Activated naive CD4-positive, alpha-beta T cell treated with anti-CD3 and anti-CD28 coated beads for 36 hours (primary cell): ENCODE measurements at places on chromosomes 3 and 15.

GRCh38 chr15:28868744-28869345 is 16.9 kb upstream of the APBA2 start:
- DNase-seq: no peak

DNA sequence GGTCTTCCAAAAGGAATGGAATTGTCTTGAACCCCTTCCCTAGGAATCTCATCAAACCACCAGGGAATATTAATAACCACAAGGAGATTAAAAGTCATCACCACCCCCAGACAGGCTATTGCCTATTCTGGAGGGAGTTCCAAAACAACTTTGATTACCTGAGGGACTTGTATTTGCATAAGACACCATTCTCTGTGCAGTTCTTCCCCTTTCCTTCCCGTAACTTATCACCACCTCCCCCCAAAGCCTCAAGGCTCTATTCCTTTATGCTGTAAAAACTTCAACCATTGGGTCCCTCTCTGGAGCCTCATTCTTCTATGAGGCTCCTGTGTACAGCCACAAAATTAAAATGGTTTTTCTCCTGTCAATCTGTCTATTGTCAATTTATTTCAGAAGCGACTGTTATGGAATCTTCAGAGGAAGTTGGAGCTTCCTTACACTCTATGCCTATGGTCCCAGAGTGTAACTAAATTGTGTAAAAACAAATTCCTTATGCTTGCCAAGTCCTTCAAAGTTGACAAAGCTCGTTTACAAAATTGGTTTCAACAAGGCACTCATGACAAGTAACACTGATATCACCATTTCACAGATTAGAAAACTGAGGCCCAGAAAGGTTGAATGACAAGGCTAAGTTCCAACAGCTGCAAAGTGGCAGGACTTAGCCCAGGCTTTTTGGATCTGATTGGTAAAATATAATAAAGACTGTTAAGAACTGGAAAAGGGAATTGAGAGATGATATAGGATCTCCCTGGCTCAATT is 68.3 kb upstream of the HERC1 start:
- no peak for DNase-seq

GRCh38 chr3:126479642-126480041 is 4.0 kb upstream of the ZXDC start:
- no peak for DNase-seq

GRCh38 chr3:71265365-71265915 is 318.1 kb downstream of the FOXP1 start:
- DNase-seq: no peak

- no peak for DNase-seq
Observed at GRCh38 chr3:49600781-49601180, 46.5 kb downstream of the BSN start.

DNA sequence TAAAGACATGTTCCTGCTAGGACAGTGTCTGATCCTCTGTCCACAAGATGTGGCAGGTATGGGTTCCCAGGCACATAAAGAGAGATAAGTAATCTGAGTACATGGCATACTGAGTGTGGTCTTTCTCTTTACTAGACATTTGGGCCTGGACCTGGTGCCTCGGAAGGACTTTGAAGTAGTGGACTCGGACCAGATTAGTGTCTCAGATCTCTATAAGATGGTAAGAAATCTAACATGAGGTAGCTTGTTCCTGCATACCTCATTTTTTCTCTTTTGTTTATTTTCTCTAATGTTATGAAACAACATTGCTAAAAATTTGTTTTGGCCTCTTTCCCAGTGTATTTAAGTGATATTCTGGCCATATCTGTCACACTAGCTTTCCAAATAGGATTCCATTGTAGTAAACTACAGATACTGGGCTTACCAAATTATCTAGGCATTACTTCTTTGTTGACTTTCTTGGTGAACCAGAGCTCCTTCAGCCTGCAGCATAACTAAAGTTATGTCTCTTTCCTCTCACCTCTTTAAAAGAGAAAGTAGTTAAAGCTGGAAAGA is 309.8 kb upstream of the MANF start:
- DNase-seq: no peak

GRCh38 chr3:77014226-77014625 is 25.7 kb upstream of the ROBO2 start:
- no peak for DNase-seq

DNA sequence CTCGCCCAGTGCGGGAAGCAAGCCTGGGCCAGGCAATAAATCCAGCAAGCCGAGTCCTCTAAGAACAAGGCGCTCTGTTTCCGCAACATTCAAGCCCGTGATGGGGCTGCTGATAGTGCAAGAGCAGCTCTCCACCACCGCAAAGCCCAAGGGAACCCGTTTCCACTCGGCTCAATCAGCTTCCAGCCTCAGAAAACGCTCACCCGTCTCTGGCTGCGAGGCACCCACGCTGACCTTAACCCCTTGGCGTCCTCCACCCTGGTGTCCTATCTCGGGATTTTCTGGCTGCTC is 17.8 kb downstream of the SPATA12 start:
- peak; percentile 40 for DNase-seq

- DNase-seq: no peak
Observed at GRCh38 chr3:45100981-45101407, 45.2 kb downstream of the CDCP1 start.

- no peak for DNase-seq
Observed at GRCh38 chr3:155015776-155016436, 64.2 kb upstream of the MME start.

DNA sequence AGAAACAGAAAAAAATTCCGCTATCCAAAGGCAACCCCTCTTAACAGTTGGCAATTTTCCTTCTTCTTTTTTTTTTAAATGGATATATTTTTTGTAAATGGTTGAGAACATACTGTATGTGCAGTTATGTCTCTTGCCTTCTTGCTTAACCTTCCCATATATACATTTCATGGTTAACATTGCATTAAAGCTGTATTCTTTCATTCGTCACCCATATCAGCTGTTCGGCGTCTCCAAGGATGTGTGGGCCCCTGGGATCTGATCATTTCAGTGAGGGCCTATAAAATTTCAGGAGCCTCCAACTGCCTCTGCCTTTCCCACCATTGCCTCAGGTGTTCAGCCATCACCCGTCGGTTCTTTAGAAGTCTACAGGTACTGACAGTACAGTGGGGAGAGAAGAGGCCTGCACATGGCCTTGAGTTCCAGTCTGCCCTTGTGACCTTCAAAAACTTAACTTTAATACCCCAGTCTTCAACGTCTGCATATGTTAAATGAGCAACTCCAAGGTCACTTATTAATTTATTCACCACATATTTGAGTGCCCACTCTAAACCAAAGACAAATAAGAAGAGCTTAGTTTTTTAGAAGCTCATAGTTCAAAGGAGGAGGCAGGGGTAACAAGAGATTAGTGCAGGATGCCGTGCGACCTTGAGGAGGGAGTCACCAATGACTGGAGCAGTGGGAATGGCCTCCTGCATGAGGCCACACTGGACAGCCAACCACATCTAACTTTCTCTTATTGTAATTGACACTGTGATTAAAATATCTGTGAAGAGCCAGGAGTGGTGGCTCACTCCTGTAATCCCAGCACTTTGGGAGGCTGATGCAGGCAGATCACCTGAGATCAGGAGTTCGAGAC is 6.9 kb downstream of the ST6GAL1 start:
- no peak for DNase-seq

DNA sequence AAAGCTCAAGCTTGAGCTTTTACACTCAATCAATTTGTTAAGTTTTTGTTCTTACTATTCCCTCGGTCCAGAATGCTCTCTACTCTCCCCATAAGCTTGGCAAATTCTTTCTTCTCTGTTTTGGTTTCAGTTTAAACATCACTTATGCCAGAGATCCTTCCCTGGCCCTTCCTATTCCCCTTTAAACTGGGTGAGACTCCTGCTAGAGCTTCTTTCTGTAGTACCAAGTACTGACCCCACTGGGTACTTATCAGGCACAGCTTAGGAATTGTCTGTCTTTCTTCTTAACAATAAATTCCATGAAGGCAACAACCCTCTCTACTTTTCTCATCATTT is 76.7 kb upstream of the PHLDB2 start:
- DNase-seq: no peak

DNA sequence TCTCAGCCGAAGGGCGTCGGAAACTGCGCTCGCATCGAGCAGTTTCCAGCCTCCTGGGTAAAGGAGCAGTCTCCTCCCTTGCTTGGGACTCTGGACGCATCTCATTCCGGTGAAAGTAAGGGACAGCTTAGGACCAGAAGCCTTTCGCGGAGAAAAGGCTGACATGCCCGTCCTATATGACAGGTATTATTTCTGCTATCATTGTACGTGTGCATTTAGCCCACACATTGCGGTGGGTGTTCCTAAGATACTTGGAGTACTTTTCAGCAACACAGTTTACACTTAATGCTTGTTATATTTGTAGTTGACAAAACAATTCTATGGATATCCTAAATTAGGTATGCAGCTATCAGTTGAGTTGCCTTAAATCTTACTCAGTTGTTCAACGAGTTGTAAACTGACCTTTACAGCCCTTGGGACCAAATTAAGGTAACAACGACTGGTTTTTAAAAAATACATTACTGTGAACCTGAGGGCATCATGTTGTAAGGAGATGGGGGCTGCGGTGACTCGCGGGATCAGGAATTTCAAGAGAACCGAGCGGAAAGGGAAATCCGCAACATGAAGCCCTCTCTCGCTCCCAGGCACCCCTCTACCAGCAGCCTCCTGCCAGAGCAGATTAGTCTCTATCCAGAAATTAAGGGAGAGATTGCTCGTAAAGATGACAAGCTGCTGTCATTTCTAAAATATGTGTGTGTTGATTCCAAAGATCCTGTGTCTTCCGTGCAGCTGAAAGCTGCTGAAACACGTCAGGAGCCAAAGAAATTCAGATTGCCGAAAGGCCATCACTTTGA is 632 bp upstream of the COPS2 start:
- DNase-seq: no peak

DNA sequence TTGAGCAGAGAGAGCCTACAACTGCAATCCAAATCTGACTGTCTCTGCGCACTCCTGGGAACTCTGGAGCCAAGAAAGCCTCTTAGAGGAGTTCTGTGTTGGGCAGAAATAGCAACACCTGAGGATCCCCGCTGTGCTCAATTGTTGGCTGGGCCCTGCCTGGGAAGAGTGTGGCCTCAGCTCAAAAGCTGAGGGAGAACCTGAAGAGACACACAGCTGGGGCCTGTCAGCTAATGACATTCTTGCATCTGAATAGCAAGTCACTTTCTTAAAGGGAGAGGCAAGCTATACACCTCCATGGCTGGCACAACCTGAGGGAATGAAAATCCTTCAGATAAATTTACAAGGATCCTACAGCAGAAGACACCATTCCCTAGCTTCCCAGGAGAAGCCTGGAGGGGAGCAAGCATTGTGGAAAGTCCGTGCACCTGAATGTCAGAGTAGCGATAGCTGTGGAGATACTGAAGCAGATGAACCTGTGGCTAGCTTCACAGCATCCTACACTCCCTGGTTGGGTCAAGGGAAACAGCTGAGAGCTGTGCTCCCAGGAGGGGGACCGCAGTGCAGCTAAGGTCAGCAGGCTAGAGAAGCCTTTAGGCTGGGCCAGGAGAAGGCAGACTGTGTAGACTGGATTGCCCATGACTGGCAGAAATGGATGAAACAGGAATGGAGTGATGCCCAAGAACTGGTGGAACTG is 159.9 kb upstream of the PFN2 start:
- DNase-seq: no peak

GRCh38 chr3:5678844-5679243 is 491.3 kb downstream of the EDEM1 start:
- DNase-seq: no peak

DNA sequence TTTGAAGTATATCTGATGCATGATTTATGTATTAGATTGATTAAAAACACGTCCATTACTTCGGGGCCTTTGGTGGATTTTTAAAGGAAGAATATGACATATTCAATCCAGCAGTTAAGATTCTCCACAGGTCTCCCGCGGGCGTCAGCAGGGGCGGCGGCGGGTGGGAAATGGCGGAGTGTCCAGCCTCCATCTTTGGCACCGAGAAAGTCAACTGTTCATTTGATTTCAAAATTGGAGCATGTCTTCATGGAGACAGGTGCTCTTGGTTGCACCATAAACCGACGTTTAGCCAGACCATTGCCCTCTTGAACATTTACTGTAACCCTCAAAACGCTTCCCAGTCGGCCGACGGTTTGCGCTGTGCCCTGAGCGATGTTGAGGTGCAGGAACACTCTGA is 7.2 kb upstream of the NANOGP8 start:
- DNase-seq: no peak
